ENCODE measurements at places on chromosomes 3 and 15.

DNA sequence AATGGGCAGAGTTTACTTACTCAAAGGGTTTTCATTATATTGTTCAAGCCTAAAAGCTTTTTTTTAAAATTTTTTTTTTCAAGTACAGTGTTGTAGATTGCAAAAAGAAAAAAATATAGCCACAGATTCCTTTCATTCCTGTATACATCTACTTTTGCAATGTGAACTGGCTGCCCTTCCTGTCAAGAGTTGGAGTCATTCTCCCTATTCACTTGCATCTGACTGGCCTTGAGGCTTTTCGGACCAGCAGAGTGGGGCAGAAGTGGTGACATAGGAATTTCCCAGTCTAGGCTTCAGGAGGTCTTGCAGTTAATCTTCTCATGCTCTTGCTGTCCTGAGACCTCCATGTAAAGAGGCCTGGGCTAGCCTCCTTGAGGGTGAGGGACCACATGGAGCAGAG is 218.3 kb upstream of the CFAP20DC start:
- no peak for DNase-seq

DNA sequence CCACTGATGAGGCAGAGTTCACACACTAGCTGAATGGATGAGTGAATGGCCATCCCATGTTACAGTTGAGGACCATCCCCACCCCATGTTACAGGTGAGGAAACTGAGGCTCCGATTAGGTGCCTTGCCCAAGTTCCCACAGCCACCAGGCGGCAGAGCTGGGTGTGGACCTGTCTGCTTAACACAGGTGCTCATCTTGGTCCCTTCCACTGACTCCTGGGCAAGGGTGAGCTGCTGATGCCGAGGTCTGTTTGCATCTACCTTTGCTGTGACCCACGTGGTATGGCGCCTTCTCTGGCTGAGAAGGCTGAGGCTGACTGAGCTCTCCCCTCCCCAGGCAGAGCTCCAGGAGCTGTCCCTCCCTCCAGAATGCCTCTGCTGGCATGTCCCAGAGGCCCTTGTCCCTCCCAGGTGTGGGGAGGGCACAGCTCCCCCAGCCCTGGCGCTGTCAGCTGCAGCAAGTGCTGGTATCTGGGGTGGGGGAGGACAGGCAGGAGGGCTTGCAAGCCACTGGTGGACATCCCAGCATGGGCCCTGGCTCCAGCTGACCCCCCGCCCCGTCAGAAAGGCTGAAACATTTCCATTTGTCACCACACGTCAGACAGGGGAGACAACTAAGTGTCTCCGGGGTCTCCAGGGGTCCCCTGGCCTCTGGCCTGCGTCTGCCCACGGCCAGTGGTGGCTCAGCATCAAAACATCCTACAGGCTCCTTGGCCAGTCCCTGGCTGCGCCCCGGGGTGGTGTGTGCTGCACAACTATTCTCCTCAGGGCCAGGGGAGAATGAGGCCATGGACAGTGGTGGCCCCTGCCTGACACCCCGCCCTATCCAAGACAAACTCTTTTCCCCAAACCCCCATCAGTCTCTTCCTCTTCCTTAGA is 105.4 kb downstream of the ADCY5 start:
- DNase-seq, result no peak

DNA sequence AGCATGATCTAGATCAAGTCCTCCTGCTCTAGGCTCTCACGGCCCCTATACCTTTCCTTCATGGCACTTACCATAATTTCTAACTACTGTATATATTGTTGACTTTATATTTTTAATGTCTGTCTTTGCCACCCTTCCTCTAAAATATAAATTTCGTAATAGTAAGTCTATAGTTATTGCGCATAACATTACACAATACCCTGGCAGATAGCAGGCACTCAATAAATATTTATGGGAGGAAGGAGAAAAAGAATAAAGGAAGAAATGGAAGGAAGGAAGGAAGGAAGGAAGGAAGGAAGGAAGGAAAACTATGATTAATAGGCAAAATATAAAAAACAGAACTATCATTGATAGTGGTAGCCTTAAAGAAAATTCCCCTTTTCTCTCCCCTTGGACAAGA is 190.3 kb upstream of the LMCD1 start:
- DNase-seq, result no peak

DNA sequence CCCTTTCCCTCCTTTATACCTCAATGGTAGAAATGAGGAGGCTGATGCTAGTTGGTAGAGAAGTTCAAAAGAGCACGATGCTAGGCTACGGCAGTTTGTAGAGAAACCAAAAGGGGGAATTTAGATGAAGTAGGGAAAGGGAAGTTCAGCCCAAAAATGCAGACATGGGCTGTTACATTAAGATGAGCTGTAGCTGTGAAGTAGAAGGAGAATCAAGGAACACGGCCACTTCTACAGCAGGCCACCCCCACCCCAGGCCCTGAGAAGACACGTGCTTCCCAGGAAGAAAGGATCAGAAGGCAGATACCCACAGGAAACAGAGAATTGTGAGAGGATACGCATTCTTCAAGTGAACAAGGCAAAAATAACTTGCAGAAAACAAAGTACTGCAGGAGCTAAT is 2.1 kb upstream of the PARP14 start:
- peak; percentile 56 for DNase-seq

DNA sequence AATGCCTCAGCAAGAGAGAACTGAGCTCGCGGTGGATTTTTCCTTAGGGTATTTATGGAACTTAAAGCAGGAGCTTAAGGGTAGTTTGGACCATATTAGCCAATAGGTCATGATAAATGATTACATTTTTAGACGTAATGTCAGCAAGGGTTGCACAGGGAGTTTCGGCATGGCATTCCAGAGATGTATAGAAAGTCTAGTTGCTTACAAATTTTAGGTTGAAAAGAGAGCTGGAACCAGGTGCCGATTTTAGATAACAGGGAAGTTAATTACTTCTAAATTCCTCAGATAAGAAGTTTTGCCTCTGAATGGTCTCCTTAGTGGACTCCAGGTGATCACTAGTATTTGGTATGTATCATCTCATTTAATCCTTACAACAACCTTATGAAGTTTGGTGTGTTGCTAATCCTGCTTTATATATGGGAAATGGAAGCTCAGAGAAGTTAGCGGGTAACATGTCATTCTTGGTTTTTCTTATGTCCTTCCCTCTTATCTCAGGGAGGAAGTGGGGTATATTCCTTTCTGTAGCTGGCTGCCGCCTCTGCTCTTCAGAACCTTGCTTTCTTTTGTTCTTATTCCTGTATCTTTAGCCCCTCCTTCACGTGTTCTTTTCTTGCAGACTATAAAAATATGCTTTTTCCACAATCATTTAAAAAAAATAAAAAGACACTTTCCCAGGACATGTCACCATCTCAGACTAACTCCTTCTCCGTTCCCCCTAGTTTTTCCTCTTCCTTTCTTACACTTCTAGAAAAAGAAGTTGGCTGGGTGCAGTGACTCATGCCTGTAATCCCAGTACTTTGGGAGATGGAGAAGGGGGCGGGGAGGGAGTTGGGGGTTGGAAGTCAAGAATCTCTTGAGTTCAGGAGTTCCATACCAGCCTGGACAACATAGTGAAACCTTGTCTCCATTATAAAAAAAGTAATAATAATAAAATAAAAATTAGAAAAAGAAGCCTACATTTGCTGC is 25.7 kb downstream of the IQGAP1 start:
- DNase-seq, result no peak

DNA sequence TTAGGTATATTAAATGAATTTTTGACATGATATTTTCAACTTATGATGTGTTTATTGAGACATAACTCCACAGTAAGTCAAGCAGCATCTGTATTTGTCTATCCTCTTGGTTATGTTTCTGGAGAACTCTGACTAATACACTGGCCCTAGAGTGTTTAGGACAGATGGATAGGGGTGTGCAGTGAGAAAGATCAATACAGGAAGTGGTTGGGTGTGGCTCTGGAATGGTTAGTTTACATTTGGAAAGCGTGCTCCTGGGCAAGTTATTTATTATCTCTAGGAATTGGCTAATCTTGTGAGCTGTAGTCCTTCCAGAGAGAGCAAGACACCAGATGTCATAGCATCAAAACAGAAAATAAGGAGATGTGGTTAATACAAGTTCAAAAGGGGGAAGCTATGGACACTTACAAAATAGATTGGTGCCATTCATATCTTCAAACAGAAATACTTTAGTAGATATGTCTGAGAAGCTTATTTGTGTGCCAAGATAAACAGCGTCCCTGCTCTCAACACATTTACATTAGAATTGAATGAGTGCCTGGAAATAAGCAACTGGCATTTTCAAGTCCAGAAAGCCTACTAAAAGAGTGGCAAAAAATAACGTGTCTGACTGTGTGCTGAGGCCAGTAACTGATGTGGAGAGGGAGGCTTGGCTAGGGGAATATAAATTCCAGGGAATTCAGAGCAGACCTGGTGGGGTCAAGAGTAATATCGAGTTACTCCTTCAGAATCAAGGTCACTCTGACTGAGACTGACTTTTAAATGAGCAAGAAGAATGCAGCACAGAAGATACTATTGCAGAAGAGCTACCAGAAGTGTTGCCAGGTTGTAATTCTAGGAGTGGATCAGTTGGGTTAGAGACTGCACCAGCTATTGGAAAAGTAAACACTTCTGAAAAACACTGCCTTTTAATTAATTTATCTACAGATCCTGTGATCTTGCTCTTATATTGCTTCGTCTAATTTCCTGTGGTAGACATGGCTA is 33.4 kb upstream of the PLAAT1 start:
- DNase-seq, result peak; percentile 45

GRCh38 chr3:38001456-38002081 is 11.0 kb downstream of the VILL start:
- no peak for DNase-seq

DNA sequence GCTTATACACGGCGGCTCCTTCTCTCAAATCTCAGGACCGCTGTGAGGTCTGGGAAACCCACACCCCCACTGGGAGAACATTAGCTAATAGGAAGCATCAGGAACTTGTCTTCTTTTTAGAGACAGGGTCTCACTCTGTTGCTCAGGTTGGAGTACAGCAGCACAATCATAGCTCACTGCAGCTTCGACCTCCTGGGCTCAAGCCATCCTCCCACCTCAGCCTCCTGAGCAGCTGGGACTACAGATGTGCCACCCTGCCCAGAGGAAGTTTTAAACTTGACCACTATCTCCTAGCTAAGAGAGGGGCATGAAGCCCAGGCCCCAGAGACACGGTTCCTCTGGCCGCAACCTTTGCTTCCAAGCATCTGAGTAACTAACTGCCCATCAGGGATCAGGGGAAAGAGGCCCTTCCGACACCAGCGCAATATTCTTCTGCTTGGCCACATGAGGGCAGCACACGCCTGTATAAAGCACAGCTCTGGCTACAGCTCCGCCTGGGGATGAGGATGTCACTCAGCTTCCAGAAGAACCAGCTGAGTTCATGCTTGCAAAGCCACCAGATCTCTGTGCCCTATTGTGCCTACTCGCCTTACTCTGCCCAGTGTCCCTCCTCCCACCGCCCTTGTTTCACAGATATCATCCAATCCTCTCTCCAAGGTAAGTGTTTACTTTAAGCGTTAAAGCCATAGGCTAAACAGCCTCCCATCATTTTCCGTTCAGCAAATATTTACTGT is 57.6 kb upstream of the SLC6A11 start:
- DNase-seq, result peak; percentile 56

GRCh38 chr3:43031889-43032545 is 52.9 kb downstream of the GASK1A start:
- peak; percentile 50 for DNase-seq

DNA sequence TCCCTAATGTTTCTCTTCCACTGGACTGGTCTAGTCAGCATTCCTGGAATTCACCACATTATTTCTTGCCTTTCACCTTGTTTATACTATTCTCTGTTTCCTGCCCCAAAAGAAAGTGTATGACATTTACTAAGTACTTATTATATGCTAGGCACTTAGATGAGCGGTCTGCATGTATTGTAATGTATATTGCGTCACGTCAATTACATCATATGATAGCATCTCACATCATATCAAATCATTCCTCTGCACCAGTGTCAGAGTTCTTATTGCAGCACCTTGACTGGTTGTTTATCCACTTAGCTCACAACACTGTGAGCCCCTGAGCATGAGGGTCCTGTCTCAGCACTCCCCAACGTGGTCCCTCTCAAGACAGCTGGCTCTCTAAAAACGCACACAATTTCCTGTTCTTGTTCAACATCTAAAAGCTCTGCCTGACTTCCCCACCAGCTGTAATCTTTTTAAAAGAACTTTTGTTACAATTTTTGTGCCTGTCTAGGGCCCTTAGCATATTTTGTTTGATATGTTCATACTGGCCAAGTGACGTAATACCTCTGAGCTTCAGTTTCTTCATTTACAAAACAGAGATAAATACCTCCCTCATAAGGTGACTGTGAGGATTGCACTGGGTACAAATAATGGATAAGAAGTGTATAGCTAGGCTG is 58.8 kb downstream of the ARHGAP31 start:
- DNase-seq, result peak; percentile 84

DNA sequence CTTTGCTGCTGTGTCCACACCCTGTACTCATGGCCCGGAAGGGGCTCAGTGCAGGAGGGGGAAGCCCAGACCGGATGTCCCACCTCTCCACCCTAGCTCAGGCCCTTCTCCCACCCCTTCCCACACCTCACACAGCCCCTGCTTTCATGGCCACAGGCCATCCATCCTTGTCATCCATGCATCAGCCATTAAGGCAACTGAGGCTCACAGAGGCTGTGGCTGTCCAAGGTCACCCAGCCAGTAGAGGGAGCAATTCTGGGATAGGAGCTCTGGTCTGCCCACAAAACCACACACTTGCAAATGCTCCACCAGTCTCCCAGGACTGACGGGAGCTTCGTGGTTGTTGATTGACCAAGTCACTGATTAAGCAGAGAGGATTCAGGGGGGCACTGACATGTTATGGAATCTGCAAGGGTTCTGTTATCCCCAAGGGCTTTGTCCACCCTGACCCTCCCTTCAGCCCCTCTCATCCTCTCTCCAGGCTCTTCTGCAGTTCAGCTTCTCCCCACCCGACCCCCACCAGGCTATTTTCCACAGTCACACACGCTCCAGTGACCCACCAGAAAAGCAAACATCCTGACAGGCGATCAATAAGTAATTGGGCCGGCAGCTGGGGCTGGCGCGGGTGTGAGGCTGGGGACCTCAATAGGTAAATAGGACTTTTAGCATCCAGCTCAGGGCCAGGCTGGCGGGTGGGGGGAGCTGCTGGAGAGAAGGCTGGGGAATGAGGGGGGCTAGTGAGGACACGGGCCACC is 15.1 kb downstream of the LINGO1 start:
- DNase-seq, result no peak

- no peak for DNase-seq
These were observed 67.0 kb downstream of the SCN11A start for GRCh38 chr3:38984731-38985130.

- no peak for DNase-seq
These were observed 254.1 kb upstream of the ZNF717 start for GRCh38 chr3:76039431-76039830.

GRCh38 chr3:13495351-13495813 is 15.3 kb downstream of the HDAC11 start:
- no peak for DNase-seq

GRCh38 chr15:70125605-70126004 is 27.9 kb upstream of the TLE3 start:
- DNase-seq, result no peak
